ENCODE measurements at places on chromosomes 7 and 10.

GRCh38 chr7:145030754-145031153, 194.9 kb upstream of the TPK1 start:
- no peak for DNase-seq

DNA sequence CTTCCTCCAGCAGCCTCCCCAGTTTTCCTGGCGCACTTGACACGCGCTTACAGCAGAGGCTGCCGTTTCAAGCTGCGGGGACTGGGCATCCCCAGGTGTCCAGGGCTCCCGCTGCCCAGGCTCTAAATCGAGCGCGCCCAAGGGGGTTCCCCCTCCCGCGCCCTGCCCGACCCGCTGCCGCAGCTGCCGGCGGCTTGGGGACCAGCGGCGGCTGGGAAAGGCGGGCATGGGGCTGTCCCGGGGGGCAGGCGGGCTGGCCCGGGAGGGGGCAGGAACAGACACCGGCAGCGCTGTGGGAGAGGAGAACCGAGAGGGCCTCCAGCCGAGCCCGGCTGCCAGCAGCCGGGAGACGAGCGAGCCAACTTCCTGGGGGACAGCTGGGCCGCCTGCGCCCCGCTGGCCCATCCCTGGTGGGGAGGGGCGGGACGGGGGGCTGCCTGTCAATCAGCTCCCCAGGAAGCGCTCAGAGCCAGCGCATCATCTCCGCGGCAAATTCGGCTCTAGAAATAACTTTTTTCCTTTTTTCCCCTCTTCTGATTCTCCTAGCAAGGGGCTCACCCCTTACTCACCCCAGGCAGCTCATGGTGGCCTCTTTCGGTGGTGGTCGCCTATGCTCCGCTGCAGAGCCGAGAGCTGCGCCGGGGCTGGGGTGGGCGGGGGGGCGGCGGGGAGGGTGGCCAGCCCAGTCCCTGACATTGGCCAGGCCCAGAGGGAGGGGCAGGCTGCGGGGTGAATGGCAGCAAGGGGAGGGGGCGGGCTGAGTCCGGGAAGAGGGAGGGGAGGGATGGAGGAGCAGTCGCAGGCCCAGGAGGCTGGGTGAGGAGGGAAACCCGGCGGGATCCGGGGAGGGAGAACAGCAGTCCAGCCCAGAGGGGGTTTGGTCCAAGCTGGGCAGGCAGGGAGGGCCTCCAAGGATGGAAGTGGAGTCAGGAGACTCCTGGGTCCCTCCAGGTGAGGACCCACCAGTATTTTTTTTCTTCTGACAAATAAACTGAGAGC, 14.7 kb downstream of the GRID2IP start:
- DNase-seq = no peak

GRCh38 chr7:30894866-30895605, 16.6 kb upstream of the AQP1 start:
- DNase-seq = no peak

DNA sequence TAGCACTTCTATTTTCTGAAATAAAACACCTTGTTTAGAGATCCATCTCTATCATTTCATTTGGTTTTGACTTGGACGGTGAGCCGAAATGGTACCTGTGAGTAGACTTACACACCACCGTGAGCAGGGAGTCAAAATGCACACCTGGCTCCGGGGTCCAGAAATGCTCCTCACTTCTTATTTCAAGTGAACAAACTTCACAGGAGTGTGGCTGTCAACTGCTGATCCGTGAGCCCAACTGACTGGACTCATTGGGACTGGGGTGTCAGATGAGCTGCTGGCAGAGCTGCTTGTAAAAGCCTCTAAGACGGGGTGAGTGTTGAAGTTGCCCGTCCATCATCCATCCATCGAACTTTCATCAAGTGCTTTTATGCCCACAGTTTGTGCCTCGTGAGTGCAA, 435.5 kb downstream of the GLRX3 start:
- no peak for DNase-seq

- DNase-seq = no peak
Observed at GRCh38 chr10:81027223-81027622, 489.5 kb downstream of the SH2D4B start.
